ENCODE measurements at places on chromosomes 6 and 20. TPM values are rescaled to one million over a fixed set of nuclear protein-coding genes. Genes with fewer than 3 reads are reported as not detected.

DNA sequence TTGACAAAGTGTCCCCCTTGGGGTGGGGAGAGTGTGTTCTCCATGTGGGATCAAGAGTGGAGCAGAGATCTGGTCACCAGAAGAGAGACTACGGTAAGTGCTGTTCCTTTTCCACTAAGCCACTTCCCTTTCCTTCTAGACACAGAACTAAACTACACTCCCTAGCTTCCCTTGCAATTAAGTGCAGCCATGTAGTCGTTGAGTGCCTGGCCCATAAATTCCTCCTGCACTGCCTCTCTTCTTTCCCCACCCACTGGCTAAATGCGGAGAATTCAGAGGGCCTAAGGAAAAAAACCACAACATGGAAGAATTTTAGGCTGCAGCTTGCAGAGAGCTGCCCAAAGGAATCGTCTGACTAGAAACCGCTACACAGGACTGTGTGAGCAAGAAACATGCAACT lies 1.5 kb downstream of the WDR27 start:
- H3K36me3 ChIP-seq = peaks cover 11% of the 10 kb centered on the region
- no peak overlapping the region for H3K27ac ChIP-seq
- peaks cover 38% of the 10 kb centered on the region for H3K4me1 ChIP-seq
- no peaks in the 10 kb centered on the region for H3K27me3 ChIP-seq

GRCh38 chr6:69758214-69758613 lies 38.6 kb downstream of the LMBRD1 start:
- H3K4me1 ChIP-seq = no peaks in the 10 kb centered on the region
- no peaks in the 10 kb centered on the region for H3K27me3 ChIP-seq

- no peaks in the 10 kb centered on the region for H3K27me3 ChIP-seq
- H3K27ac ChIP-seq = peak overlapping the region; percentile 28
- no peaks in the 10 kb centered on the region for H3K36me3 ChIP-seq
- no peak for DNase-seq
- no peak overlapping the region for H3K4me3 ChIP-seq
Observed at GRCh38 chr6:145485288-145485687, 250.0 kb downstream of the EPM2A start.

SNAP25 gene
- total RNA-seq = not detected

CHRNA4 gene
- total RNA-seq = not detected
